Hepatocyte (in vitro differentiated cells): ENCODE measurements at places on chromosomes 4 and X.

- DNase-seq = no peak
Observed at GRCh38 chrX:16136080-16136479, 12.7 kb downstream of the GRPR start.

DNA sequence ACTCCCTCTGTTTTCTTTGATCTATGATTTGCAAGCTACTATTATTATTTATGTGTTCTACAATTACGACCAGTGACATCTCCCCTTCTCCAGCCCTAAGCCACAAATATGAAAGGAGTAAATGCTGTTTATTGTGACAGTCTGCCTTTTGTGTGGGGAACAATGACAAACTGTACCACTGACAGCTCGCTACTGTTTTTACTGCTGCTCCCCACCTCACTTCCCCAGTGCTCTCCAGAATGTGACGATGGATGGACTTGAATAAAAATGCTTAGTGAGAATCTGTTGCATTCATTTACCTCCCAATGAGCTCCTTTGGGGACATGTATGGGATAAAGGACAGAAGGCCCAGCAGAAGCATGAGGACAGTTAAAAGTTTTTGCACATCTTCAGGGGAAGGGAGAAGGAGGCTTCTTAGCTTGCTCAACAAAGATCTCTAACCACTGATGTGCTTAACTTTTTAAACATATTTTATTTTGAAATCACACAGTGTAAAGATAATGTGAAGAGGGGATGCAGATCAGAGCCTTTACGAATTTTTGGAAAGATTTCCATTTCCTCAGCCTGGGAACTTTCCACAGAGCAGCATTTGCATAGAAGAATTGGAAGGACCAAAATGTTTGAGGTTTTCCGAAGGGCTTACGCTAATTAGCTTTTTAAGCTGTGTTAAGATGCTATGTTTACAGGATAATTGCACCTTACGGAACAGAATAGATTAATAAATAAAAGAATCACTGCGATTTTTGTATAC lies 485.1 kb upstream of the TENM3 start:
- no peak for DNase-seq

DNA sequence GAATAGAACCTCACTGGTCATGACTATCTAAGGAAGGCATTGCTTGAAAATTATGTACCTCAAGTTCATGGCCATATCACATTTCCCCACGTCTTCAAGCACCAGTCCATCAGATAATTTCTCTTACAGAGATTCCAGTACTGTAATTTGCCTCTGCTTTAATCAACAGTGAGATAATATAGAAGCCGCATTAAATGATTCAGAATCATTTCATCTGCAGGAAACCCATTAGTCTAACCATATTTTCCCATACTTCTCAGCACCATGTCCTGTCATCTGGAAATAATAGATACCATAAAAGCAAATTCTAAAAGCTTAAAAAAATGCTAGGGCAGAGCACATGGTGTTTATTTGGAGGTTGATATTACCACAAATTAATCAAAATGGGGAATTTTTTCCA lies 310.3 kb upstream of the SLIT2 start:
- DNase-seq = no peak

- no peak for DNase-seq
Observed at GRCh38 chr4:150217808-150218207, 139.6 kb downstream of the DCLK2 start.

DNA sequence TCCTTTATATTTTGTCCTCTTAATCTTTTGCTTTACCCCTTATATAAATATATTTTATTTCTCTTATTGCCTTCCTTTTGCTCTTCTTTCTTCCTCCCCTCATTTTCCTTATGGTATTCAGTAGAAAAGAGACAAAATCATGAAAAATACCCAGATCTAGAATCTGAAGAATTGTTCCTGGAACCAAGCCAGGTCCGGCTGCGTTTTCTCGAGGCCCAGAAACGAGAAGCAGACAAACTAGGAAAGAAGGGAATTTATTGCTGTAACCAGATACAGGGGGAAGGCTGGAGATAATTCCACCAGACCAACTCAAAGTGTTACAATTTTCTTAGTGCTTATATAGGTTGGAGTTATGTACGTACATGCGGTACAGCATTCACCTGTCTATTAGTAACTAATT lies 328.7 kb downstream of the GABRG1 start:
- peak; percentile 19 for DNase-seq

GRCh38 chr4:21819086-21819485 lies 129.5 kb downstream of the KCNIP4 start:
- no peak for DNase-seq

DNA sequence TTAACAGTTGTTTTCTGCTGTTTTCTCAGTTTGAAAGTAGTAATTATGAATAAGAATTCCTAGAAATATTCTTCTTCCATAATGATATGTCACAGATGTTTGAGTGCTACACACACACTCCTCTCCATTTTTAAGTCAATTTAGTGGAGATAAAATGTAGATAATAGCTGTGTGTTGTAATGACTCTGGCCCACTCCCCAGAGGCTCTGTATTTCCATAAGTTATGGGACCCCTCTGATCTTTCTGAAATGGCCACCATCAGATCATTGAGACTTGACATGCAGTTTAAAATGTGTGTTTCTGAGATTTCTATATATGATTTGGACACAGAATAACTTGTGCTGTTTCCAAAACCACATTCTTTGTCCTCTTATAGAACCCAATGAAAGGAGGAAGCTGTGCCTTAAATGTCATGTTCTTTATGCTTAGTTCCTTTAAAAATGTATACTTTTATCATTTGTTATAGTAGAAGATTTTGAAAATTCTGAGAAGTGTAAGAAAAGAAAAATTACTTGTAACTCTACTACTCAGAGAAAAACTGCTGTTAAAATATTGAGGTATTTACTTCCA lies 46.4 kb downstream of the GAB1 start:
- no peak for DNase-seq

DNA sequence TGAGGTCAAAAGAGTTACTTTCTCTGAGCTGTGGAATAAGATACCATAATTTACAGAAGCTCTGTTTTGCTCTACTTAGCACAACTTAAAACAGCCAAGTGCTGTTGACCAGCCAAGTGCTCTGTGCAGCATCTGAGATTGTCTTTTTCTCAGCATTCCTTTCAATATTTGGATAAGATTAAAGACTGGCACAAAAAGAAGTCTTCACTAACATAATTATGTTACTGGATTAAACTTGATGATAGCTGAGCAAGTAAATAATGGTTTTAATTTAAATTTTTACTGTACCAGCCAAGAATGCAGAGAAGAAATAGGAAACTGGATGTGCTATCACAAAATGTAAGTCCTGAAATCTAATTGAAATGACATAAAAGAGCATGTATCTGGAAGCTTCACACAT lies 60.4 kb downstream of the NPY2R start:
- DNase-seq = no peak

DNA sequence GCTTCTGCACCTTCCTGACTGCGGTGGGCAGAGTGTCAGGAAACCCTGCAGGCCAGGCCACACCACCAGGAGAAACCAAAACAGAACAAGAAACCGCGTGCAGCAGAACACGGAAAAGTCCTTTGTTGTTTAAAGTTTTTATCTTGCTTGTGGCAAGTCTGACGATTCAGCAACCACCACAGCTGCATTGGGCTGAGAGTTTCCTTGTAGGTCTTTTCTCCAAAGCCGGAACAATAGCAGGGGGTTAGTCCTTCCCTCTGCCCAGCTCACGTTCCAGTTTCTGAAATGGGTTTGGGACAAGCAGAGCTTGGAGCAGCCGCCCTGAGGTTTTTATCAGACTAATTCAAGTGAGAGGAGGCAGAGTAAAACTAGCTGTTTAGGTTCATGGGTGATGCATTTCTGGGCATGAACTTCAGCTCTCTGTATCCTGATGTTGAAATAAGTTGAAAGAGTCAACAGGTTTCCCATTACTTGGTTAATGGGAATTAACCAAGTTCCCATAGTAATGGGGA lies 216.9 kb downstream of the PTTG2 start:
- DNase-seq = no peak

- no peak for DNase-seq
Observed at GRCh38 chr4:31784558-31784957, 1064.4 kb downstream of the PCDH7 start.

- DNase-seq = no peak
Observed at GRCh38 chrX:29813174-29813573, 402.2 kb upstream of the MAGEB2 start.

GRCh38 chr4:145279122-145279960 lies 99.0 kb upstream of the OTUD4 start:
- no peak for DNase-seq

- no peak for DNase-seq
Observed at GRCh38 chrX:148940411-148940996, 440.1 kb downstream of the AFF2 start.

DNA sequence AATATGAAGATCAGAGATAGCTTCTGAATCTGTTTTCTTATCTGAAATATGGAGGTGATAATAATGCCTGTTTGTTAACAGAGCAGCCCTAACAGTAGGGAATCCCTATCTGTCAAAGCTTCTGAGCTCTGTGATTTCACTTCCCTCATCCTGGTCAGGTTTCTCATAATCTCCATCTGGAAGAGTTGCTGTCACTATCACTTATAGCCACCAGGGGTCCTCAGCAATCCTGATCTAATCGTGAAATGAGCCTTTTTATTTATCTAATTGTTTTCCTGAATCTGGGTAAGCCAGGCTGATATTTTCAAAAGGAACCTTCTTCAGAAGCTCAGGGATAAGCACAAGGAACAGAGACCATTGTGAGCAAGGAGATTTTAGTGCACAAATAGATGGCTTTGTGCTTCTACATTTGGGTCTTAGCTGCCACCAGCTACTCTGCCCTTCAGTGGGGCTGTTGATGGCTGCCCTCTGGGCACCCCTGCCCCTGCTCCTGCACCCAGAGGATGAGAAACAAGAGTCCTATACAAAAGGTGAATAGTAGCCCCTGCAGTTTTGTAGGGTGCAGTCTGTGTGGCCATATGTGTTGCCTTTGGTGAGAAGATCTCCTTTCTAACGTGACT lies 196.4 kb upstream of the RADX start:
- DNase-seq = peak; percentile 51

DNA sequence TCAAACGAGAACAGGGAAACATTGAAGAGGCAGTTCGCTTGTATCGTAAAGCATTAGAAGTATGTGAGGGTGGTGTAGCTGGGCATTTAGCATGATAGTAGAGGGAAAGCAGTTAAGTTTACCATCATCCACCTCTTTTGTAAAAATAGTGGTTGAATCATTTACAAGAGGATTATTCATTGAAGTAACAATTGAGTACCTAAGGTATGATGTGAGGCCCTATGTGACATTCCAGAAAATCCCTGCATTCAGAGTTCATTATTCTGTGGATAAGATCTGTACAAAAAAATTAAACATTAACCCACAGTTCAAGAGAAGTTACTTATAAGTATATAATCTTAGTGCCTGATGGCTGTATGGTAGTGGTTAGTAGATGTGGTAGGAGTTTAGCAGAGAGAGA lies 22.2 kb upstream of the GCNA start:
- DNase-seq = no peak

- DNase-seq = no peak
Observed at GRCh38 chrX:130264573-130264972, 4.1 kb downstream of the ZNF280C start.

GRCh38 chr4:137536789-137537561 lies 4.7 kb upstream of the PCDH18 start:
- DNase-seq = no peak

DNA sequence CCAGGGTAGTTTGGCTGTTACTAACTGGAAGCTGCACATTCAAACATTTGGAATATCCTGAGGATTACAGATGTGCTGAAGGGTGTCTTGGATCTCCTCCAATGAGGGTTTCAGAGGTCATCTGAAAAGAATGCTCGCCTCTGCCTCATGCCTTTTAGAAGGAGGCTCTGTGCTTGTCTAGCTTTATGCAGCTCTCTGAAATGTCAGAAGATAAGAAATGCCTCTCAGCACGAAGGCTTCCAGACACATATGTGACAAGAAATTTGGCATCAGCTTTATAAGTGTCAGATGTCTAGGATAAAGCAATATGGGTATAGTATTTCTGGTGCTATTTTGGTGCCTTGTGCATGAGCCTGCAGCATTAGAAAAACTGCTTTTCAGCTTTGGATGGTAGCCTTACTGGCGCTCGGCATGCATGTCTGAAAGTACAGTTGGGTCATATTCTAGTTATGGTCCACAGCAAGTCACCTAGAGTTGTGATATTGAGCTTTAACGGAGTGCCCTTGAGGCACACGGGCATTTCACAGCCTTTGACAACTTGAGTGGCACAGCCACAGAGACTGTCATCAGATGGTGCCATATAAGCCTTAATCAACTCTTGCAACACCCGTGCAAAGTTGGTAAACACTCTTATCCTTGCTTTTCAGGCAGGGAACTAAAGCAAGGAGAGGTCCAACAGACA lies 70.8 kb upstream of the PGRMC2 start:
- peak; percentile 46 for DNase-seq

- DNase-seq = no peak
Observed at GRCh38 chr4:87071401-87071800, 136.6 kb downstream of the AFF1 start.

- DNase-seq = no peak
Observed at GRCh38 chr4:86670756-86671155, 76.6 kb downstream of the PTPN13 start.
